ENCODE measurements at places on chromosomes 1 and 21. TPM values are rescaled to one million over a fixed set of nuclear protein-coding genes. Genes with fewer than 3 reads are reported as not detected.

DNA sequence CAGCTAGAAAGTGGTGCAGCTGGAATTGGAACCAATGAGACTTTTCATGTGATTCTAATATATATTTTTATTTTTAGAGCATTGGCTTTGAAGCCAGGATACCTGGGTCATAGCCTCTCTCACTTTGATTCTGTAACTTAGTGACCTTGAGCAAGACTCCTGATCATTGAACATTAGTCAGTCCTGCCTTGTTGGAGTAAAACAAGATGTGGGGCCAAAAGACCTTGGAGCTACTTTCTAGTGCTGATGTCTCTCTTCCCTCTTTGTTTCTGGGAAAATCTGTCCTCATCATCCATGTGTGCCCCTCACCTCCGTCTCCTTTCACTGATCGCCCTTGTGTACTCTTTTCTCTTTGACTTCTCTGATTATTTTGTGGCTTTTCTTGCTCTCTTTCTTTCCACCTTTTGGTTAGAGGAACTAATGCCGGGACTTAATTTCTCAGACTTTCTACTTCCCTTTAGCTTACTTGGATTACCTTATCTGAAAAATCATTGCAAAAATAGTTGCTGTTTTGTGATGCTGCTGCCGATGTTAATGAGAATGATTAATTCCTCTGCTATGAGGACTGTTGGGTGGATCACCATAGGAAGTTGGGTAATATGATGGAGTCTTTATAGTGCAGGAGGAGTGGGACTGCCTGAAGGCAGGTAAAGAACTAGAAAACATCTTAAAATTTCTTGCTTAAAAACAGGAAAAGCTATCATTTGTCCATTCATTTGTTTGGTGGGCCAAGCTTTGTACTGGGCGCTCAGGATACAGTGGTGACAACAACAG is 72.0 kb downstream of the NOS1AP start:
- DNase-seq = no peak
- no peaks in the 10 kb centered on the region for H3K36me3 ChIP-seq
- no peak overlapping the region for H3K27ac ChIP-seq
- peaks cover 20% of the 10 kb centered on the region for H3K27me3 ChIP-seq

TIE1 gene
- total RNA-seq = 0.95 TPM

GRCh38 chr21:16330082-16330907 is 600.5 kb downstream of the USP25 start:
- no peaks in the 10 kb centered on the region for H3K36me3 ChIP-seq
- H3K27me3 ChIP-seq = no peaks in the 10 kb centered on the region
- DNase-seq = no peak
- peaks cover 4% of the 10 kb centered on the region for H3K4me1 ChIP-seq

FMO1 gene
- total RNA-seq = not detected

GRCh38 chr1:82894635-82895034 is 1093.9 kb downstream of the ADGRL2 start:
- no peak for DNase-seq
- no peaks in the 10 kb centered on the region for H3K27me3 ChIP-seq
- H3K27ac ChIP-seq = no peak overlapping the region
- H3K4me1 ChIP-seq = peaks cover 5% of the 10 kb centered on the region

GRCh38 chr1:50333595-50333974 is 89.7 kb downstream of the DMRTA2 start:
- H3K36me3 ChIP-seq = no peaks in the 10 kb centered on the region
- peak overlapping the region; percentile 77 for H3K4me3 ChIP-seq
- H3K27ac ChIP-seq = no peak overlapping the region
- DNase-seq = peak; percentile 91

GRCh38 chr1:179840107-179840506 is 37.5 kb downstream of the TOR1AIP2 start:
- peaks cover 19% of the 10 kb centered on the region for H3K36me3 ChIP-seq
- H3K4me1 ChIP-seq = no peaks in the 10 kb centered on the region
- no peak overlapping the region for H3K27ac ChIP-seq
- H3K4me3 ChIP-seq = no peak overlapping the region

GRCh38 chr1:177355575-177355974 is 184.8 kb downstream of the BRINP2 start:
- H3K4me1 ChIP-seq = no peaks in the 10 kb centered on the region
- H3K36me3 ChIP-seq = no peaks in the 10 kb centered on the region
- peaks cover 45% of the 10 kb centered on the region for H3K27me3 ChIP-seq
- DNase-seq = peak; percentile 70

DNA sequence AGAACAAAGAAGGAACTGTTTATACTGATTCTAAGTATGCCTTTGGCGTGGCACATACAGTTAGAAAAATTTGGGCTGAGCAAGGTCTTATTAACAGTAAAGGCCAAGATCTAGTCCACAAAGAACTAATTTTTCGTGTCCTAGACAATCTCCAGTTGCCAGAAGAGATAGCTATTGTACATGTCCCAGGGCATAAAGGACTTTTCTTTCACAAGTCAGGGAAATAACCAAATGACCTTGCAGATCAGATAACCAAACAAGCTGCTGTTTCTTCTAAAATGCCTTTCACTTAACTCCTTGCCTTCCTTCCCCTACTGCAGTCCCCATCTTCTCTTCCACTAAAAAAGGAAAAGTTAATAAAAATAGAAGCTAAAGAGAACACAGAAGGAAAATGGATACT is 4.0 kb downstream of the TEX50 start:
- no peak overlapping the region for H3K27ac ChIP-seq
- no peaks in the 10 kb centered on the region for H3K27me3 ChIP-seq
- no peaks in the 10 kb centered on the region for H3K36me3 ChIP-seq
- DNase-seq = no peak
- H3K4me3 ChIP-seq = peak overlapping the region; percentile 56

GRCh38 chr1:167861664-167862381 is 52.1 kb downstream of the ADCY10 start:
- peaks cover under 1% of the 10 kb centered on the region for H3K4me1 ChIP-seq
- H3K36me3 ChIP-seq = no peaks in the 10 kb centered on the region
- DNase-seq = no peak
- H3K27me3 ChIP-seq = no peaks in the 10 kb centered on the region
- no peak overlapping the region for H3K27ac ChIP-seq
- no peak overlapping the region for H3K4me3 ChIP-seq

DNA sequence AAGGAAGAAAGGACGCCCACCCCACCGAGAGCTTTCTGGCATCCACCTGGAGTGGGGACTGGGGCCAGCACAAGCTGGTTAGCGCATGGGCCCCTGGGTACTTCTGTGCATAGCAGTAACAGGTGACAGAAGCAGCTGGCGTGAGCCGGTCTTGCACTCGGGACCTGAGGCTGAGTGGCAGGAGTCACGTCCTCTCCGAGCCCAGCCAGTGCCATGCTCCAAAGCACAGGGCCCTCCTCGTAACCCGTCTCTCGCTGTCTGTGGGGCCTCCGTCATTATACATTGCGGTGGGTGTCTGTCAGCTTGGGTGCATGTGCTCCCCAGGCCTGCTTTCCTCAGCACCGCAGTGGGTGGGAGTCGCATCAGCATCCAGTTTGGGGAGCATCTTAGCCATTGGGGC is 87.6 kb upstream of the VAMP3 start:
- no peak for DNase-seq
- no peak overlapping the region for H3K4me3 ChIP-seq
- H3K27ac ChIP-seq = no peak overlapping the region
- H3K36me3 ChIP-seq = no peaks in the 10 kb centered on the region

RER1 gene
- 114 TPM for total RNA-seq

C1orf105 gene
- total RNA-seq = not detected

- H3K4me1 ChIP-seq = no peaks in the 10 kb centered on the region
- DNase-seq = no peak
- H3K27ac ChIP-seq = no peak overlapping the region
- no peak overlapping the region for H3K4me3 ChIP-seq
Measured at GRCh38 chr21:43574741-43575472, 84.4 kb downstream of the HSF2BP start.

PTTG1IP gene
- 168 TPM for total RNA-seq

- no peaks in the 10 kb centered on the region for H3K27me3 ChIP-seq
- H3K27ac ChIP-seq = peak within 1 kb of the TSS; percentile 99
- H3K36me3 ChIP-seq = peaks cover 15% of the 10 kb centered on the region
- peaks cover 2% of the 10 kb centered on the region for H3K4me1 ChIP-seq
- no peak for DNase-seq
Measured at GRCh38 chr1:86914601-86914997, at the start of gene HS2ST1. HS2ST1 (plus strand) TSS chr1:86914635.

- peaks cover 41% of the 10 kb centered on the region for H3K36me3 ChIP-seq
- H3K27ac ChIP-seq = no peak overlapping the region
- no peak overlapping the region for H3K4me3 ChIP-seq
- no peaks in the 10 kb centered on the region for H3K27me3 ChIP-seq
Measured at GRCh38 chr21:44848821-44849521, 24.5 kb downstream of the PTTG1IP start.

STXBP3 gene
- total RNA-seq = 37.4 TPM

FAM151A gene
- total RNA-seq = not detected

DNA sequence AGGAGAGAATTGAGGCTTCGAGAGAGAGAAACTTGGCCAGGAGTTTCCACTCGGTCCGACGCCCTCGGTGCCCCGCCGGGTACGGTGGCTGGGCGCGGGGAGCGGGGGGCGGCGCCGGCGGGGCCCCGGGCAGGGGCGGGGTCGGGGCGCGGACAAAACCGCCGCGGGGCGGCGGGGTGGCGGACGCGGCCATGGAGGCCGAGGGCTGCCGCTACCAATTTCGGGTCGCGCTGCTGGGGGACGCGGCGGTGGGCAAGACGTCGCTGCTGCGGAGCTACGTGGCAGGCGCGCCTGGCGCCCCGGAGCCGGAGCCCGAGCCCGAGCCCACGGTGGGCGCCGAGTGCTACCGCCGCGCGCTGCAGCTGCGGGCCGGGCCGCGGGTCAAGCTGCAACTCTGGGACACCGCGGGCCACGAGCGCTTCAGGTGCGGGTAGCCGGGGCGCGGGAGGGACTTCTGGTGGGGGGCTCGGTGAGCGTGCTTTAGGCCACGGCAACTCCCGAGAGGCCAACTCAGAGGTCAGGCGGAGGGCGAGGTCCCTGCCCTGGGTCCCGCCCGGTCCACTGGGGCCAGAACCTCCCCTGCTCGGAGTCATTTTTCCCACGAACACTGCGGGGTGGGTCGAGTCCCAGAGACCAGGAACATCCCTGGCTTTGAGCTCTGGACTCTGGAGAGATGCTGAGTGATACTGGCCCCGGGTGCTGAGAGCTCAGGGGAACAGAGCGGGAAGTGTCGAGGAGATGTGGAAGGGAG is 431 bp downstream of the RAB42 start:
- H3K27ac ChIP-seq = no peak overlapping the region
- H3K27me3 ChIP-seq = peaks cover 11% of the 10 kb centered on the region
- peak overlapping the region; percentile 70 for H3K4me3 ChIP-seq
- DNase-seq = peak; percentile 69
- no peaks in the 10 kb centered on the region for H3K36me3 ChIP-seq

DNA sequence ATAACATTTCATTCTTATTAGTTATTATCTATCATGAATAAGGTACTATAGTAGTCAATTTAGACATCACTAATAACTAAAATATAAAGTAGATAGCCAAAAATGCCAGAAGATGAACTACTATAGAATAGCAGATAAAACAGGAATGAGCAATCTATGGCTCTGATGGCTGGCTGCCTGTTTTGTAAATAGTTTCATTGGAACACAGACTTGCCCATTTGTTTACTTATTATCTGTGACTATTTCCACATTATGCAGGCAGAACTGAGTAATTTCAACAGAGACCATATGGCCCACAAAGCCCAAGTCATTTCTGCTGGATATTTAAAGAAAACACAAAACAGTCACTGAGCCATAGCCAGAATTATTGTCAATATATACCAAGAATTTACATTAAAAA is 222.1 kb downstream of the COL24A1 start:
- H3K27me3 ChIP-seq = no peaks in the 10 kb centered on the region
- no peak overlapping the region for H3K27ac ChIP-seq
- no peaks in the 10 kb centered on the region for H3K36me3 ChIP-seq
- no peak for DNase-seq

DNA sequence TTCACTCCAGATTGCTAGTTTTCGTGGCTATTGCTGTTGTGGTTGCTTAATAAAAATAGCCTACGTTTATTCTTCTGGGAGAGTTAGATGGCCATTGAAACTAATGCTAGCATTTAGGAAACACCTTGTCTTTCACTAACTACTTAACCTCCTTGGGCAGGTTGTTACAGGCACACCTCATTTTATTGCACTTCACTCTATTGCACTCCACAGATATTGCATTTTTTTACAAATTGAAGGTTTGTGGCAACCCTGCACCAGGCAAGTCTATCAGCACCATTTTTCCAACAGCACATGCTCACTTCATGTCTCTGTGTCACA is 11.3 kb upstream of the MARK1 start:
- no peaks in the 10 kb centered on the region for H3K36me3 ChIP-seq
- no peak overlapping the region for H3K4me3 ChIP-seq
- no peak overlapping the region for H3K27ac ChIP-seq
- H3K4me1 ChIP-seq = no peaks in the 10 kb centered on the region
- DNase-seq = no peak

LYPD8 gene
- total RNA-seq = not detected

- no peak for DNase-seq
- peaks cover 12% of the 10 kb centered on the region for H3K4me1 ChIP-seq
- H3K27me3 ChIP-seq = no peaks in the 10 kb centered on the region
- H3K4me3 ChIP-seq = no peak overlapping the region
- peaks cover 5% of the 10 kb centered on the region for H3K36me3 ChIP-seq
Measured at GRCh38 chr1:44265656-44266358, 52.5 kb downstream of the DMAP1 start.

- DNase-seq = no peak
- peaks cover 5% of the 10 kb centered on the region for H3K4me1 ChIP-seq
- H3K27ac ChIP-seq = no peak overlapping the region
- H3K36me3 ChIP-seq = peaks cover 22% of the 10 kb centered on the region
- no peaks in the 10 kb centered on the region for H3K27me3 ChIP-seq
Measured at GRCh38 chr1:89552471-89553081, 27.9 kb downstream of the LRRC8B start.

DNA sequence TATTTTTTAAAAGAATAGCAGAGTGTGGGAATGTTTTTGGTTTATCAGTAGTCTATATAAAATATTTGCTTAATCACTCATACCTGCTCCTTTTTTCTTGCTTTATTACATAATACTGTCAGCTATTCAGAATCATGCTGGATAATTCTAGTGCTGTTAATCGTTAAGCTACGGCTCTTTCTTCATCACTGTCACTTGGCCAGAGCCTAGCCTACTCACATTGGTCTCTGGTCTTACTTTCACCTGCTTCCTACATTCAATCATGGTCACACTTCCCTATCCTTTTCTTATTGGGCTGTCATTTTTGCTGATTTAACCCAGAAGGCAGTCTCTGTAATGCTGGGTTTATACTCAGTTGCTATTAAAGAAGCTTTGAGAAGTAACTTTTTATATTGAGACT is 2.5 kb downstream of the KLHL20 start:
- no peaks in the 10 kb centered on the region for H3K36me3 ChIP-seq
- no peak overlapping the region for H3K27ac ChIP-seq
- peaks cover 10% of the 10 kb centered on the region for H3K27me3 ChIP-seq
- no peaks in the 10 kb centered on the region for H3K4me1 ChIP-seq
- no peak overlapping the region for H3K4me3 ChIP-seq

FAM72C gene
- 5.4 TPM for total RNA-seq
